ENCODE measurements at places on chromosomes 12 and 14.

- no peak for DNase-seq
These were observed 3.4 kb upstream of the GPR162 start for GRCh38 chr12:6818222-6818621.

GRCh38 chr12:5138845-5139244 lies 95.2 kb downstream of the KCNA5 start:
- no peak for DNase-seq

DNA sequence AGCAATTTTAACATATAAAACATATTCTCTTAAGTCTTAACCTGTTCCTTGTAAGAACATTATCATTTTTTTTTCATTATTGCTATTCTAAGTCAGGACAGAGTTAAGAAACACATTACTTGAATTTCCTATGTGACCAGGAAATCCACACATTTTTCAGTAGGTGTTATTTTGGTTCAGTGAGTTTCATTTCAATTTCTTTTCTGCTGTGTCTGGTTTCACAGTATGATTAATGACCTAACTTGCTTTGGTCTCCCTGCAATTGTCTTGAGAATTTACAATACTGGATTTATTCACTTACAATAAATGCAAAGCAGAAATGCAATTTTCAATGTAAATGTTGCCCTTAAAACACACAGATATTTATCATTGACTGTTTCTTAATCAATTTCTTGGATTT lies 396.9 kb upstream of the TMTC1 start:
- DNase-seq, result no peak

DNA sequence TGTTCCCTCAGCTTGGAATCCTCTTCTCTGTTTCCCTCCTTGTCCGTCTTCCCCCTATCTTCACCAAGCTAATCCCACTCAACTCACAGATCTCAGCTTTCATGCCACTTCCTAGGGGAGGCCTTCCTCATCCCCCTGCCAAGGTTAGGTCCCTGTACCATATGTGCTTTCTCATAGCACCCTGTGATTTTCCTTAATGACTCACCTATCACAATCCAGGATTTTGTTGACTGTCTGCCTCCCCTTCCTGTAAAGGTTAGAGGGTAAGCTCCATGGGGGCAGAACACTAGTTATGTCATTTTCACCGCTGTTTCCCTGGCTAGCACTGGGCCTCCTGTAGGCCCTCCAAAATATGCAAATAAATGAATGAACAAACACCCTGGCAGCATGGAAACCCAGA lies 57.6 kb downstream of the CRADD start:
- no peak for DNase-seq

DNA sequence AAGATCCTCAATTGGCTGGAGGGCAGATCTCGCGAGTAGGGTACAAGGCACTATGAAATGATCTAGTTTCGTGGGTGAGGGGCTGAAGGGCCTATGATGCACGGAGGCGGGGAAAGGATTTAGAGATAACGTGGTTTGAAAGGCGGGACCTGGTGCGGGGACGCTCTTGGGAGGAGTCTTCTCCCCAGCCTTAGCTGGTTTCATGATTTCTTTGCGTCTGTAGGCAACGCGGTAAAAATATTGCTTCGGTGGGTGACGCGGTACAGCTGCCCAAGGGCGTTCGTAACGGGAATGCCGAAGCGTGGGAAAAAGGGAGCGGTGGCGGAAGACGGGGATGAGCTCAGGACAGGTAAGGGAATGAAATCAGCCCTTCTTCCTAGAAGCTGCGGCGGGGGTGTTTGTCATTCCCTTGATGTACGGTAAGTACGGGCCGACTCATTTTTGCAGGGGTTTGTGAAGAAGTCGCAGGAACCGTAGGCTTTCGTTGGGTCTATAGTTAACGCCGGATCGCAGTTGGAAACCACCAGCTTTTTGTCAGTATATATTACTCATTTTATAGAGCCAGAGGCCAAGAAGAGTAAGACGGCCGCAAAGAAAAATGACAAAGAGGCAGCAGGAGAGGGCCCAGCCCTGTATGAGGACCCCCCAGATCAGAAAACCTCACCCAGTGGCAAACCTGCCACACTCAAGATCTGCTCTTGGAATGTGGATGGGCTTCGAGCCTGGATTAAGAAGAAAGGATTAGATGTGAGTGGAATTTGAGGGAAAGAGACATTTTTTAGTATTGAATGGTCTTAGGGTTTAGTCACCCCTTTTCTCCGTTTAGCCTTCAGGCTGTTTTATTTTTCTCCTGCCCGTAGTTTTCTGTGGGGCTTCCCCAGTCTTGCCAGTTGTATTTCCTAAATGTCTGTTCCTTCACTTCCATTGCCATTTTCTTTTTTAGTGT lies 602 bp downstream of the APEX1 start:
- no peak for DNase-seq

DNA sequence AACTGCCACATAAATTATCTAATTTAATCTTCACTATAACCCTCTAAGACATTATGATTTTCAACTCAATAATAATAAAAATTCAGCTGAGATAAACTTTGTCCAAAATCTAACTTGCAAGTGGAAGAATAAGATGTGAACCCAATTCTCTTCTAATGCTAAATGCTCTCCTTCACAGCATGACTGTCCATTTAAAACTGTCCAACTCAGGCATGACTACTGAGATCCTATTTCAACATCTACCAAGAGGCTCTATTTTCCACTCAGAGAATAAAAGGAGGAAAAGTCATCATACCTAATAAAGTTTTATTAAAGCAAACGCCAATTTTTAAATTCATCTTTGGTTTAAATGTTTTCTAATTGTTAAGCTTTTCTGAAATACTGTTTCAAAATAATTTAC lies 183.6 kb downstream of the MED13L start:
- DNase-seq, result no peak

- no peak for DNase-seq
These were observed 128.3 kb upstream of the PRMT8 start for GRCh38 chr12:3362737-3363136.

DNA sequence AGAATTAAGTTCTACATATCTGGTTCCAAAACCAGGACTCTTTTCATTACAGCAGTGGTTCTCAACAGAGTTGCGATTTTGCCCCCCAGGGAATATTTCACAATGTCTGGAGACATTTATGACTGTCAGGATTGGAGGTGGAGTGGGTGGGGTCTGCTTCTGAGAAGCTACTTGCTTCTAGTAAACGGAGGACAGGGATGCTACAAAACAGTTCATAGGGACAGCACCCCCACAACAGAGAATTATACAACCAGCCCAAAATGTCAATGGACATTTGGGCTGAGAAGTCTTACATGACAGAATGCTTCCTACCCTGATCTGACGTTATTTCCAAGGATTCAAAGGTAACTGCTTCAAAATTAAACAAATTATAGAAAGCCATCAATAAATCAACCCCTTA lies 739 bp upstream of the SPATA7 start:
- no peak for DNase-seq

- peak; percentile 66 for DNase-seq
These were observed 935 bp upstream of the CRIP1 start for GRCh38 chr14:105485739-105486162.

DNA sequence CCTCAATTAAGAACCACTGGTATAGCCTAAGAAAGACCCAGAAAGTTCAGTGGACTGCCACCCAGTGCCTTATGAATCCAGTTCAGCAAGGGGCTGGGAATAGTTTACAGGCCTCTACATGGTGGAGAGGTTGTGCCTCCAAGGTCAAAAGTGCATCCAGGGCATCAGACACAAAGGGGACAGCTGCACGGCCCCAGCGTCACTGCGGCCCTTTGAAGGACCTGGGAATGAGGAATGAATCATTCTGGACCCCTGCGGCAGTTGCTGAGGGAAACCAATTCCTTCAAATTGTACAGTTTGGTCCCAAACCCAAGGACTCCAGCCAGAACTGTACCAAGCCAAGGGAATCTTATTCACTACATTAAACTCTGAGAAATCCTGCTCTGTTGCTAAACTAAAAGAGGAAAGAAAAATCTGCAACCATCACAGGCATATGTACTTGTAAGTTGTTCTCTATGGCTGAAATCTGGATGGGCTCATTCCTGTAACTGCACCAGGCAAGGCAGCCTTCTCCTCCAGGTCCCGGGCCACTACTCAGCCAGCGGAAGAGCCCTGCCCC lies 10.9 kb upstream of the NGB start:
- no peak for DNase-seq

DNA sequence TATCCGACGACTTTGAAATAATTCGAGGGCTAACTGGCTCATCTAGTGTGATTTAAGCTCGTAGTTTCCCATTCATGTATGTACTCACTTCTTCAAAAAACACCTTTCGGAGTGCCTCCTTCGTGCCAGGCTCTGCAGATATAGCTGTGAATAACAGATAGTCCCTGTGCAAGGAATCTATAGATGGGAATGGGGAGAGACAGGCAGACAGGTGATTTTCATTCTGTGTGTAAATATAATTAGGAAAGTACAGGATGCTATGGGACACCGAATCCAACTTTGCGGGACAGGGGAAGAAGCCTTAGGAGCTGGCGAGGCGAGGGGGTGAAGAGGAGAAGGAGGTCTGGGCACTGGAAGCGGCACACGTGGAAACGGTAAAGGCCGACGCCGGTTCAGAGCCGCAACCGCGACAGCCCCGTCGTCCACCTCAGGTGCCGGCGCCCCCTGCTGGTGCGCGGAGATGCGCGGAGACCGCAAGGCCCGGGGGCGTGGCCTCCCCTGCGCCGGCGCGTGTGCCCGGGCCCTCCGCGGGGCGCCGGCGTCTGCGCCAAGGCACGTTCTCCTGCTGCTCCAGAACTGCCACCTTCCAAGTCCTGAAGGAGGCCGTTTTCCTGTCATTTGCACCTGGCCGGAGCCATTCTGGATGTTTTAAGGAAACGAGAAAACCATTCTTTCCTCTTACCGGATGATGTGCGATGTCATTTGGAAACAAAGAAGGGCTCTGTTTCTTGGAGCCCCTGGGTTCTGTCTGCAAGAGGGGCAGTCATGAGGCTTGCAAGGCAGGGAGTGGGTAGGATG lies 18.0 kb upstream of the CACNA1C start:
- DNase-seq, result peak; percentile 87

GRCh38 chr14:32009221-32009975 lies 67.7 kb upstream of the ARHGAP5 start:
- DNase-seq, result no peak

GRCh38 chr14:81018684-81019083 lies 63.3 kb downstream of the TSHR start:
- DNase-seq, result no peak

DNA sequence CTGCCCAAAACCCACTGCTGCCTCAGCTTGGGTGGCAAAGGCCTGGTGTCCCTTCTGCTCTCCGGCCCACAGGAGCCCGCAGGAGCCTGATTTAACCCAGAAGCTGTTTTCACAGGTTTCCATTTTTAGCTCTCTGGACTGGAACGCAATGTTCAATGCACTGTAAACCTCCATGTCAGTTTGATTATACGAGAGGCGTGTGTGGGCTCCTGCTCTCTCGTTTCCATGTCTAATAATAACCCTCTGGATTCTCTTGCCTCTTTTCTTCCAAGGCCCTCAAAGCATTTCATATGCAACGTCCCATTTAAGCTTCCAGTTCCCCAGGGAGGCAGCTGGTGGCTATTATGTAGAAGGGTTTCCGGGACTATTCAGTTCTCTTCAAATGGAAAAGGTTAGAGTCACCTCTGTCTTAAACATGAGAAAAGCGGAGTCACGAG lies 161.1 kb downstream of the SUDS3 start:
- no peak for DNase-seq

DNA sequence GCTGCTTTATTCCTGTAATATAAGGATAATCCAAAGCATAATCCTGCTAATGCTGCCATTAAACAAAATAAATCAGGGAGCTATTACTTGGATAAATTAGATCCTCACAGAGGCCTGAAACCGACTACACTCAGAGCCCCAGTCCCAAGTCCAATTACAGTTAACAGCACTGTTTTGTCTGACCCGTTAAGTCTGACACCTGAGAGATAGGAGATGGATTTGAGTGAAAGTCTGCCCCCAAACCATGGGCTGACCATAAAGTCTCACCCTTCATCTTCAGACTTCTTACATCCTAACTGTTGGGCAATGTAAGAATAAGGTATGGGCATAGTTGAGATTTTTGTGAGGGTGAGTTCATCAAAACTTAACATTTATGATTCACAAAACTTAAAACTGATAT lies 181.7 kb downstream of the PLCZ1 start:
- no peak for DNase-seq

GRCh38 chr12:19643635-19644034 lies 204.3 kb downstream of the AEBP2 start:
- no peak for DNase-seq

- DNase-seq, result no peak
These were observed 71.4 kb upstream of the PRKD1 start for GRCh38 chr14:29999013-29999539.

GRCh38 chr12:1720494-1720893 lies 29.6 kb downstream of the ADIPOR2 start:
- DNase-seq, result no peak

GRCh38 chr12:30729547-30729946 lies 25.2 kb downstream of the CAPRIN2 start:
- no peak for DNase-seq

DNA sequence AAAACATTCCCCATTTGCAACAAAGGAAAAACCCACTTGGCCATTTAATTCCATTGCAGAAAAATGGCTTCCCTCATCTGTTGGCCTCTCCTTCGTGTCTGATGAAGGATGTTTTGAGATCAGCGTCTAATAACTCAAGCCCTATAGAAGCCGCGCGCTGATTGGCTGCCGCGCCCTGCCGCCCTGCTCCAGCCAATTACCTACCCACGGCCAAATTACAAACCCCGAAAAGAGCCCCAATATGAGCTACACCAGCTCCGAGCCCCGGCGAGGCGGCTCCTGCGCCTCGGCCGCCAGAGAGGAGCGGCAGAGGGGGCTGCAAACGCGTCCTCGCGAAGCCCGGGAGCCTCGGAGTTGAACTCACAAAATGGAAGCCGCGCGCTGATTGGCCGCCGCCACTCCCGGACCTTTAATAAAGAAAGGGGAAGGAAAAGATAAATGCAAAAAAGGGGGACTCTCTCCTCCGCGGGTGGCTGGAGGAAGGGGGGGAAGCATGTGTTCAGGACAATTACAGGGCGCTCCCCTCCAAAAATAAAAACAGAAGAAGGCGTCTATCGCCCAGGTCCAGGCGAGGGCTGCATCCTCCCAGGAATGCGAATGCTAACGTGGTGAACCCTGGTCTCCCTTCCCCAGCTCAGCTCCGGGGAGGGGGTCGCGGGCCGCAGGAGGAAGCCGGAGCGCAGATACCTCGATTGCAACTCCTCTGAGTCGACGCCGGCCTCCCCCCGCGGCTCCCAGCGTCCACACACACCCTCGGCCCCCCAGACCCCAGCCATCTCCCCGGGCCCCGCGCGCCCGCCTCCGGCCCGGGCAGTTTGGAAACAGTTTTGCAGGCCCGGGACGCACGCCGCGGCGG lies 738 bp upstream of the SETD1B start:
- peak; percentile 91 for DNase-seq

DNA sequence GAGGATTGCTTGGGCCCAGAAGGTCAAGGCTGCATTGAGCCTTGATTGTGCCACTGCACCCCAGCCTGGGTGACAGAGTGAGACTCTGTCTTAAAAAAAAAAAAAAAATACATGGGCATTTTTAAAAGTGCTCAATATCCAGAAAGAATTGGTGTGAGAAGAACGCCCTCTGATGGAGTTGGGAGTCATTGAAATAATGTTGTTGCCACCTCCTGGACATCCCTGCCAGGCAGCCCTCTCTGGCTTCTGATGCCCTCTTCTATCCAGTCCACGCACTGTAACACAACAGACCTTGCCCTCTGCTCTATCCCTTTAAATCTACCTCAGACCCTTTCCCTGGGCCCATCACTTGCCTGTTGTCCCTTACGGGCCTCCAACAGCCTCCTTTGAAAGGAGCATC lies 4.9 kb downstream of the PTGDR start:
- DNase-seq, result peak; percentile 74

GRCh38 chr12:108633081-108633533 lies 587 bp downstream of the SELPLG start:
- DNase-seq, result peak; percentile 16

GRCh38 chr12:93916402-93916801 lies 232.0 kb upstream of the PLXNC1 start:
- DNase-seq, result no peak

All from CD4-positive, alpha-beta T cell treated with Interferon alpha-2 for 1 hour (primary cell).